ENCODE measurements at places on chromosomes 1 and 21.
A peak's percentile ranks its signal among the peaks of the same experiment; 100 is the strongest.

DNA sequence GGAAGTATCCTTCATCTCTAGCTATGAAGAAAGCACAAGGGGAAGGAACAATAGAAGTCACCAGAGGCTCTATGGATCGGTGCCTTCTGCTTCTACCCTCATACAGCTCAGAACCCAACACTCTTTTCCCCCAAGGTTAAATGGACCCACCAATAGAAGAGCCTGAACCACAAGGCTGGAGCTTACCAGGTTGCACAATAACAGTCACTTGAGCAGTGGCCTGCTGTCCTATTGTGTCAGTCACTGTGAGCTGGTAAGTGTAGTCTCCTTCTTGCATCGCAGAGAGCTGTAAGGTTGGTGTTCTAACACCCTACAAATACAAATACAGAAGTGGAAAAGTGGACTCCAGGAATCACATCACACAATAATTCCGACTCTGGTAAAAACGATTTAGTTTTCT lies 103.0 kb downstream of the KIAA0319L start:
- DNase-seq: no peak

DNA sequence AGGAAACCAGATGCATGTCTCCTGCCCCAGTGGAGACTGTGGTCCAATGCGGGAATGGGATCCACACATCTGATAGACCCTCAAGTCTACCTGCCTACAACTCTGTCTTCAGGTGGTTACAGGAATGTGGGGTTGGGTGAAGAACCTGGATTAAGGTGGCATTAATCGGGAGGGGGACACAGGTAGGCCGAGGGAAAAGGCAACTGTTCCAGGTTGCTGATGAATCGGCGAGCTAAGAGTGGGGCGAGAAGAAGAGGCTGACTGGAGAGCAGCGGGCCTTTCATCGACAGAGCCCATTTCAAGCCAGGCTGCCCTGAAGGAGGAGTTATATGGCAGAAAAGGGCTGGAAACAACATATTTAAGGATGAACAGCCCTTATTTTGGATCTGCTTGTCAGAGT lies 836 bp downstream of the CD2 start:
- no peak for DNase-seq

DNA sequence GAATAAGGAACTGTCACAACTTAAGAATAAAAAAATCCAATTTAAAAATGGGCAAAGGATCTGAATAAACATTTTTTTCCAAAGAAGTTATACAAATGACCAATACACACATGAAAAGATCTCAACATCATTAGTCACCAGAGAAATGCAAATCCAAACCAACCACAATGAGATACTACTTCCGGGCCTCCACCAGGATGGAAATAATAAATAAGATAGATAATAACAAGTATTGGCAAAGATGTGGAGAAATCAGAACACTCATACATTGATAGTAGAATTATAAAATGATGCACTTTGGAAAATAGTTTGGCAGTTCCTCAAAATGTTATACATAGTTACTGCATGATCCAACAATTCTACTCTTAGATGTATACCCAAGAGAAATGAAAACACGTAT lies 18.7 kb downstream of the ZSWIM5 start:
- DNase-seq: no peak

DNA sequence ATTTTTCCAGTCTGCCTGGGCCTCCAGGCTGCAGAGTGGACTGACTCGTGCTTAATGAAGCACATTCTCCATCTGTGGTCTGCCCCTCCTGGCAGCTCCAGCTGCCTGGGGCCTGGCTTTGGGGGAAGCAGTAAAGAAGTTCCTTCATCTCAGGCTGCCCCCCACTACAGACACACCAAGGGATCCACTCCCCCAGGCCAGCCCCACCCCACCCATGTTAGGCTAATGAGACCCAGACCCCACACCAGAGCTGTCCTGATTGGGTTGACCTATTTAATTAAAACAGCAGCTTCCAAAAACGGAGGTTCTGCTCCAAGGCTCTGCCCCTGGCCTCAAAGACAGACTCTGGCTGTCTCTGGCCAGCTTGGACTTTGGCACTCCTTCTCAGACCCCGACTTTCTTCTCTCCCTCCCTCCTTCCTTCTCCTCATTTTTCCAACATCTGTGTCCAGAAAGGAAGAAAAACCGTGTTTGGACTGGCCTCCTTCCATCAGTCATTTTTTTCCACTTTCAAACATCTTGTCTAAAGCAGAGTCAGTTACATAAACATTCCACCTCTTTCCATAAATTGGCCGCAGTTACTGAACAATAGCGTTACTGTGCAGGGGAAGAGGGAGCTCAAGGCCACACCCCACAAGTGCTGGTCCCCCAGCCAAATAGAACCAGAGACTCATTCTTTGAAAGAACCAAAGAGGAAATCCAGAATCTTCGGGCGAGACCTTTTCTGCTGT lies 29.7 kb downstream of the SERTAD4 start:
- DNase-seq: no peak

DNA sequence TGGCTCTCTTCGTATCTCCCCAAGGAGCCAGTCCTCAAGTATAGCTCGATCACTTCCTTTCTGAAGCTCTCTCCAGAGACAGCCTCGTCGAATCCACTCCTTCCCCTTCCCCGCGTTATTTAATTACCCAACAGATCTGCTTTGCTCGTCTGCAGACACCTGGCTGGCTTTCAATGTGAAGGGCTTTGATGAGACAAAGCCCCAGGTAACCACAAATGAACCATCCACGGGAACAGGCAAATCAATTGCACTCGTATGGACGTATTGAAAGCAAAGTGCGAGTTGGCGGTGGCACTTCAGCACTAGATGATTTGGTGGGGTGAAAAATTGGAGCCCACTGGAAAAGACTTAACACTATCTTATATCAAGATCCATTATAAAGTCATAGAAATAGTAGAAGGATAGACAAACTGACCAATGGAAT lies 364 bp upstream of the BCAR3 start:
- DNase-seq: no peak

GRCh38 chr1:172273647-172274396 lies 146.7 kb upstream of the C1orf105 start:
- no peak for DNase-seq

GRCh38 chr1:36769886-36770830 lies 264.2 kb downstream of the GRIK3 start:
- DNase-seq: no peak

- no peak for DNase-seq
Measured at GRCh38 chr1:67570486-67571143, 114.4 kb upstream of the GADD45A start.

GRCh38 chr1:37070126-37070525 lies 35.8 kb upstream of the GRIK3 start:
- no peak for DNase-seq

- no peak for DNase-seq
Measured at GRCh38 chr1:187938092-187938491, 1109.3 kb downstream of the PLA2G4A start.

GRCh38 chr1:204513117-204513716 lies 3.0 kb upstream of the MDM4 start:
- DNase-seq: peak; percentile 61

- no peak for DNase-seq
Measured at GRCh38 chr1:97778718-97779117, 142.1 kb downstream of the DPYD start.

DNA sequence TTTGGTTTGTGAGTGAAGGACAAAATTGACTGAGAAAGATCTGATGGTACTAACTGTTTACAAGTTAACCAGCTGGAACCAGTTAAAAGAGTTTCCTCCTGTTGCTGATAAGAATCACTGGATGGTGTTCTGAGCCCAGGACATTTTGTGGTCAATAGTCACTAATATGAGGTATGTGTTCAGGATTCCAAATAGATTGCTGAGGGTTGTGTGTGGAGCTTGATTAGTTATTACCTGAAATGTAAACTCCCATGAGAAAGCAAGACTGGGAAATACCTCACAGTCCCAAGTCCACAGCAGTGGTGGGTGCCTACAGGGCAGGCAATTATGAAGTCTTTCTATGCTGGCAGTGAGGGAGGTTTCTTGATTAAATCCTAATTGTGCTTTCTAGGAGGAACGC lies 164.6 kb downstream of the DNM3 start:
- no peak for DNase-seq

DNA sequence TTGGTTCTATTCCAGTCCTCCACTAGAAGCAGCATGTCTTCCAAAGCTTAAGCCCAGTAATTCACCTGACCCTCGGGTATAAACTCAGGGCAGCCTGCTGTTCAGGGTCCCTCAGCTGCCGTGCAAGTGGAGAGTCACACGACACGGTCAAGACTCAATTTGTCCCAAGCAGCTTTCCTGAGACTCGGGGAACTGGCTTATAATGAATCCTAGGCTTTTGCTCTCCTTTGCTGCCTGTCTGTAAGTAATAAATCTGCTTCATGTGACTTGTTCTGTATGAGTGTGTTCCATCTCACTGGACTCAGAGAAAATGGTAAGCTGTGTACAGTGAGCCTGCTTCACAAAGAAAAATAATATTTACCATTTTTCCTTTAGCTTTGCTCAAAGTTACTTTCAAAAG lies 119.8 kb downstream of the CYYR1 start:
- no peak for DNase-seq

- DNase-seq: no peak
Measured at GRCh38 chr1:248751635-248752034, 3.9 kb downstream of the LYPD8 start.

DNA sequence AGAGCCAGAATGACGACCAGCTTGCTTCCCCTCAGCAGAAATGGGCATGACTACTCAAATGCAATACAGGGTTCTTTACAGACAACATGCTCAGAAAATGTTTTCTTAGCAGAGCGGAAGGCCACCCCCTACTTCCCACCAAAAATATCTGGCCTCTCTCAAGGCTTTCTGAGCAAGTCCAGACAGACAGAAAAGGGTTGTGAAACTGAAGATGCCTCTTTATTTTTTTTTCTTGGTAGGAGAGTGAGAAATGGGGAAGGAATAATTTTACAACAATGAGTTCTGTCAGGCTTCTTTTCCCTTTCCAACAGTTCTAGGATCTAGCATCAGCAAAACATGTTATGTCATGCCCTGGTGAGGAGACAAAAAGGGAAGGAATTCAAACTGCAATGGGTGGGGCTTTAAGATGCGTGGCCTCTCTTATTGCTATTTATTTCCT lies 172.0 kb upstream of the CAMK1G start:
- no peak for DNase-seq

GRCh38 chr1:27576806-27577227 lies 27.1 kb downstream of the AHDC1 start:
- no peak for DNase-seq

DNA sequence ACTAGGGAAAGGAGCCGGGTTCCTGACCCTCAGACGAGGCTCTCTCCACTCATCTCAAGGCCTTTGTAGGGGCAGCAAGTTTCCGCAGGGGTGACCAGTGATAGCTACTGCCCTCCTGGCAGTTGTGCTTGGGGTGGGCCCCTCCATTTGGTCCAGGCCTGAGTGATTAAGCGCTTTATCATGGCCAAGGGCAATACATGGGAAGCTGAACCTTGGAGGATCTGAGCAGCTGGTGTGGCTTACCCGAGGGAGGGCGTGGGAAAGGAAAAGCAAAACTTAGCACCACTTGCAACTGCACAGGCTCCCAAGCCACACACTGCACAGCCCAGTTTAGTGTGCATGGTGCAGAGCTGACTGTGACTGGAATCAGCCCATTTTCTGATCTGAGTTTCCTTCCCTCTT lies 47.8 kb downstream of the GADD45A start:
- DNase-seq: no peak

- DNase-seq: no peak
Measured at GRCh38 chr1:177873238-177873637, 96.6 kb downstream of the SEC16B start.

GRCh38 chr21:28754127-28754611 lies 238.5 kb downstream of the LTN1 start:
- no peak for DNase-seq

DNA sequence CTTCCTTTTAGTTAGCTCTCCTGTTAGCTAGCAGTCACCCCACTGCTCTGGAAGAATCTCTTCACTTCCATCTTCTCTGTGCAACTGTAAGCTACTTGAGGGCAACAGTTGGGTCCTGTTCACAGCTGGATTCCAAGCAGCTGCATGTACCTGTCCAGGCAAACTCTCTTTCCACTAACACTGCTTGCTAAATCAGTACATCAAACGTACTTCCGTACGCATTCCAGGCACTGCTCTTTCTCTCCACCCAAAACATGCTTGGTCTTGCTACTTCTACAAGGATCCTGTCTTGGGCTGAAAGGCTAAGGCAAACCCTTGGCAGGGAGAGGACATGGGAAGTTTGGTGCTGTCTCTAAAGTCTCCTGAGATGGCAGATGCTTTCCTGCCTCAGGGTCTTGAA lies 139.2 kb upstream of the CACNA1E start:
- DNase-seq: no peak

DNA sequence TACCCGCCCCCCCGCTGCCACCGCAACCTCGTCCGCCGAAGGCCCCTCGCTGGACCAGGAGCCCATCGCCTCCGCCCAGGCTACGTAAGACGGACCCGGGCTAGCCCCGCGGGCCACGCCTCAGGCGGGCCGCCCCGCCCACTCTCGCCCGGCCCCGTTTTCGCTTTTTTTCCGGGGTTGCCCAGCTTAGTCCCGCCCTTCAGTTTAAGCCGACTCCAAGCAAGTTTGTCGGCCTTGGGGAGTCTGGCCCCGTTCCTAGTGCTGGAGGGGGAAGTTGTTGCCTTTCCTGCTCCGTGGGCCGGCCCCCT lies 3.0 kb downstream of the RUSC1 start:
- DNase-seq: peak; percentile 73

- no peak for DNase-seq
Measured at GRCh38 chr1:76259270-76259669, 184.7 kb downstream of the ST6GALNAC3 start.

DNA sequence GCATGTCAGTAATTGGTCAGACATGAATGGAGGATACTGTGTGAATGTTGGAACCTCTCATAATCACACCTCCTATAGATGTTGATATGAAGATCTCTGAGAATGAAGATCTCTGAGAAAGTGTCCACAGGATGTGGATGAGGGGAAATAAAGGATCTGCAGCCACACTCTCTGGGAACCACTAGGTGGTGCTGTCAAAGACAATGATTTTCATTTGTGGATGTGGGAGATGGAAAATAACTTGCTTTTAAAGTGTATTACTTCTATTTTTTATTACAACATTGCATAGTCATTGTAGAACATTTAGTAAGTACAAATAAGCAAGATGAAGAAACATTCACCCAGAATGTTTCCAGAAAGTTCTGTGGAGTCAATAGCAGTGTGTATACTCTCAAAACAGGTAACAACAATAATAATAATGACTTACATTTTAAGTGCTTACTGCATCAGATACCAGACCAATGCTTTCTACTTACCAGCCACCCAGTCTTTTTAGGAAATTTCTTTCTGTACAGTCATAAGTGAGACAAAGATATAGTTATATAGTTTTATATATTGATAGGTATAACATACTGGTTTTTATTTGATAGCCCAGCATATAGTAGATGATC lies 128.2 kb downstream of the ATG4C start:
- DNase-seq: no peak
